ENCODE measurements at places on chromosomes 5 and 9.

DNA sequence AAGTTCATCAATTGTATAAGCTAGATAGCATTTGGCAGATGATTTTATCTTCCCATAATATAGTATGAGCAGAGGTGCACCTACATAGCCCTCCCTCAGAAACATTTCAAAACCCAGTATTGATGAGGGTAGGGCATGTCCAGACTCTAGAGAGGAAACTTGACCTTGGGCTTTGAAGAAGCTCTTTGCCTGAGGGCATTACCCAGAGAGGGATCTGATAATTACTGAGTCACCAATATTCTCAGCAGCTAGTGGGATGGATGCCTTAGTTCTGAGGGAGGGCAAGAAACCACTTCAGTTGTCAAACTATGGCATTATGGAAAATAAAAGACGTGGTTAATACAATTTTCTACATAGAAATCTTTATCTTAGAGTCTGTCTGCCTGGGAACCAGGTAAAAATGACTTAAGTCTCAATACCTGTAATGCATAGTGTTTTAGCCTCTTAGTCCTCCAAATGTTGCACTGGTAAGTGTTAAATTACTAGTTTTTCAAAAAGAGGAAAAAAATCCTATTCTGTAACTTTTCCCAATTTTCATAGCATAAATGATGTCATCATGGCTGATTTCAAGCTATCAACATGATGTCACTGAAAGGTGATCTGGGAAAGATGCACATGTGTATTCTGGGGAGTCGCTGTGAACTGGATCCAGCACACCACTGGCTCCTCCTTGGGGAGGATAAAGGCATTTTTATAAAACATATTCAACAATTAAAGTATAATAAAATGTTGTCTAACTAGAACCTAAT lies 809.0 kb downstream of the KCTD16 start:
- DNase-seq: no peak

DNA sequence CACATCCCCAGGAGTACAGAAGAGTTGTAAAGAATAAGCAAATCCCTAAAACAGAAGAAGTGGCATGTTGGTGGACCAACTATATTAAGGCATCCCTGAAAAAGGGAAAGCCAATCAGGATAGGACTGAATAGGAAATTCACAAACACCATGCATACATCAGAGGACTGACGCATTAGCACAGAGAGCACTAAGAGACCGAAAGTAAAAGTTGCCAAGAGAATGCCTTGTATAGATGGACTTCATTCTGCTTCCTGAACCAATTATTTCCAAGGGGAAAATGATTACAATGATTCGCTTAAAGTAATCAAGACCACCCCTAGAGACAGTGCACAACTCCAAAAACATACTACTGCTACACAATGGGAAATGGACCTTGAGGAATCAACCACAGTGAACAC lies 33.5 kb downstream of the SHC3 start:
- no peak for DNase-seq

DNA sequence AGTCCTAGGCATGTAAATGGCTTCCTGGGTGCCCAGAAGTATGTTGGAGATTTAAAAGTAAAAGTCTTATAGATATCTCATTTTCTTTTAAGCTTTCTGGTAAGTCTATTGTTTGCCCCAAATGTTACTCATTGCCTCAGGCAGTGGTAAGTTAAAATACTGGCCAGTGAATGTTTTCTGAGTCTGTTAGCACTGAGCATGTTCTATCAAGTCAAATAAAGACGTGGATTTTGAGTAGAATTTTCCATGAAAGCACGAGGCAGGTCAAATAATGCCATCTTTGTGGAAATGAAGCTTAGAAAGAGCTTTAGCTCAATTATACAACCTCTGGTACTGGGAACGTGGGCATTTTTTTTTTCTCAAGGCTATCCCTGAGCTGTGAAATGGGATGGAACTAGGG lies 651.3 kb upstream of the ACO1 start:
- no peak for DNase-seq

GRCh38 chr5:176621661-176622079 lies 8.7 kb downstream of the SNCB start:
- DNase-seq: no peak

GRCh38 chr9:27365707-27366376 lies 68.9 kb upstream of the EQTN start:
- DNase-seq: no peak

- DNase-seq: peak; percentile 52
Measured at GRCh38 chr9:128323212-128323730, 632 bp downstream of the COQ4 start.

DNA sequence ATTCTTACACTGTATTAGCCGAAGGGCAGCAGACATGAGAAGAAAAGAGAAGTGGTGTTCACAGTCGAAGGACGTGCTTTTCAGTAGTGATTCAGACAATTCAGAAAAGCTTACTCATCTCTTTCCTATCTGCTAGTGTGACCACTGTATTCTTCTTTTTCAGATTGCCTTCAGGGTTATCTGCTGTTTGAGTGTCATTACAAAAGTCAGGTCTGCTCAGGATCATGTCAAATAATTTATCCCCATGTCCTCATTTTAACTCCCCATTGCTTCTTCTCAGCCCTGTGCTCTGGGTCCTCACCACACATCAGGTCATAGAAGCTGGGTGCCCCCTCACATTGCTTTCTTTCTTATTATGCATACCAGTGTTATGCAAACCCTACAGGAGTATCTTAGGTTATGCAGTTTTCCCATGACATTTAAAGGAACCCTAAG lies 394.0 kb downstream of the CETN3 start:
- DNase-seq: no peak

GRCh38 chr9:119802621-119803020 lies 433.4 kb upstream of the BRINP1 start:
- peak; percentile 86 for DNase-seq

- DNase-seq: peak; percentile 53
Measured at GRCh38 chr5:17218353-17219005, 1.0 kb downstream of the BASP1 start.

GRCh38 chr5:113330533-113331208 lies 104.1 kb downstream of the TSSK1B start:
- DNase-seq: peak; percentile 53

- DNase-seq: peak; percentile 25
Measured at GRCh38 chr5:115543365-115544042, 1.1 kb downstream of the FEM1C start.

DNA sequence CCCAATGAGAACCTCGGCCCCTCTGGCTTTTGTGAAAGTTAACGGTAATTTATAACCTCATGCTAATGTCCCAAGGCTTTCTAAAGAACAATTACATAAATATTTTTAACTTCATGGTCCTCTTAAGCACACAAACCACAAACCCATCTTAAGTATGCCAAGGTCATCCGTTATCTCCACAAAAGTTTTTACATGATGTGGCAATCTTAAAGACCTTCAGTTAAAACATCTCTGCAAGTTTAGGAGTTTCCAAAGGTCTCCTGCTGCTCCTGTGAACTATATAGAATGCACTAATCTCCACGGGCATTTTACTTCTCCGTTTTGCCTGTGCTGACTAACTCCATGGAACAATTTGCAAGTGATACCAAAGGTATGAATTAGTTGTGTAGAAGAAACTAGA lies 228.2 kb downstream of the TLE1 start:
- DNase-seq: no peak

- peak; percentile 84 for DNase-seq
Measured at GRCh38 chr9:32395510-32396216, 11.2 kb downstream of the ACO1 start.

- DNase-seq: no peak
Measured at GRCh38 chr5:135869935-135870334, 25.7 kb downstream of the IL9 start.

DNA sequence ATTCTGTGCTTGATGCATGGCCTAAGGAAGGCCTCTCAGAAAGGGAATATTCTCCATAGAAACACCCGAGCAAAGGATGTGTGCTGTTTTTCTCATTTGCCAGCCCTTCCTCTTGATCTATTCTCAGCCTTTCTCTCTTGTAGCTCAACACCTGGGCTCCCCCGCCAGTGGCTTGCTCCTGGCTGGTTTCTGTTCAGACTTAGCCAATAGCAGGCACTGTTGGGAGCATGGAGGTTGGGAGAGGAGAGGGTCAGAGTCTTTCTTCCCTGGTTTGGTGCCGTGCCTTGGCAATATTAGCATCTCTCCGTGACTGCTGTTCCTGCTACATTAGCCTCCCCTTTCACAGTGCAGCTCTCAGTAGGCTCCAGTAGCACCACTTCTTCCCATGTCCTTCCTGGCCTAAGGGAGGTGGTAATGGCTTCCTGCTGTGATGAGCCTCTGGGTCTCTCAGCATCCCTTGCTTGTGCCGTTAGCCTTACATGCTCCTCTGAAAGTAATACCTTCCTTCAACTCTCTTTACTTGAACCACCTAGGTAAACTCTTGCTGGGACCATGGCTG lies 269.7 kb upstream of the GAS1 start:
- DNase-seq: no peak

DNA sequence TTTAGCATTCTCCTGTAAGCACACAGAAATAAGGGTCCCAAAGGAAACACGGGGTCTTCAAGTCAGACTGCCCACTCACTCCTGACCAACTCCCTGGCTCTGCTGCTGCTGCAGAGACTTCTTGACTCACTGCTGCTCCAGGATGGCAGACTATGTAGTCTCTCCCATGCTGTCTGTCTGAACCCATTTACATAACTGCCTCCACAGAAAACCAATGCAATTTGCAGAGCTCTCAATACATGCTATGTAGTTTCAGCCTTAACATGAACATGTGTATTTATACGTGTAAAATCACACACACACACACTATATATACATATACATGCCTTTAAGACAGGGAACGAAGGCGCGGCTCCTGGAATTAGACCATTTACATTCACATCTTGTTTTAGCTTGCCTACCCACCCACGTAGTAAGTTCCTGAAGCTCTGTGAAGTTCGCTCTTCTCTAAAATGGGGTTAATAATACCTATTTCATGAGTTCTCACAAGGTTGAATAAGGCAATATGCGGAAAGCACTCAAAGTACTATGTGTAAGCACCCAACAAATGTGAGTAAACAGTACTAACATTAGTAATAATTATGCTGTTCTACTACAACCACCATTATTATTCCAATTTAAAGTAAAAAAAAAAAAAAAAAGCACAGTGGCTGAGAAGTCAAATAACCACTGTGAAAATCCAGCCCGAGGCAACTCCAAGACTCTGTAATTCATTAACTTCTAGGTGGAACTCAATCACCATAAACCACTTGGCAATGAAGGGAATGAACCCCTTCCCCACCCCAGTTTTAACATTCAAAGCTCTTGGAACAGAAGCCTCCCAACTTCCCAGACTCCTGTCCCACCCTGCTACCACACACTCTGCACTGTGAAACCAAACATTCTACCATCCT lies 31.8 kb downstream of the PRELID2 start:
- no peak for DNase-seq

DNA sequence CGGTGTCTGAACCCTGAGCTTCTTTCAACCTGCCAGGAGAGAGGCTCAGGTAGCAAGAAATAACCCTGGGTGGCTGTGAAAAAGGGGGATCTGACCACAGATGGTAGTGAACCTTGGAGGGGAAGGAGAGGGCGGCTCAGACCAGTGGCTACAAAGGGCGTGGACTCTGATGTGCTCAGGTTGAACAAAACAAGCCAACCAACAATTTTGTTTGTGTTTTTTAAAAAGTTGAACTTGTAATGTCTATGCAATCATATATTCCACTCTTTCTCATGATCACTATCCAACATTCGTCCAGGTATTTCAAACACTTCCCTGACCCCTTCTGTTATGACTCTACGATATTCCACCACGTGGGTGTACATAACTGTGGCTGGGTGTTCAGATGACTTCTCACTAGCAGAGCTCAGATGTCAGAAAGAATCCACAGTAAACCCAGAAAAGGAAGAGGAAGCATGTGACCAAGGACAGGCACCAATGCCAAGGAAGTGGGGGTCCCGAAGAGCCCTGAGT lies 20.0 kb downstream of the PTPN3 start:
- no peak for DNase-seq

DNA sequence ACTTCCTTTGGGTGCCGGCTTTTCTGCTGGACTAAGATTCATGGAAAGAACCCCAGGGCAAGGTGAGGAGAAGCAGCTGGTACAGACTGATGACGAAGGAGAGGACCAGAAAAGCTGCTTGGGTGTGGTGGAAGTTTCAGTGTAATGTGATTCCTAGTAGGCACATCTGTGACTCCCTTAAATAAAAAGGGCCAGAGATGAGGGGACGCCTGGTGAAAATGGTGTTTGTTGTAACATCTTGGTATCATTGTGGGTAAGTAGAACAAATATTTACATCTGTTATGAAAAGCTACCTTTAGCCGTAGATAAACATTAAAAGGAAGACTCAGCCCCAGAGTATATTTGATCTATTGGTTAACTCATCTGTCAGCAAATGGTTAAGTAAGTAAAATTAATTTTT lies 33.8 kb downstream of the OTULINL start:
- DNase-seq: no peak

DNA sequence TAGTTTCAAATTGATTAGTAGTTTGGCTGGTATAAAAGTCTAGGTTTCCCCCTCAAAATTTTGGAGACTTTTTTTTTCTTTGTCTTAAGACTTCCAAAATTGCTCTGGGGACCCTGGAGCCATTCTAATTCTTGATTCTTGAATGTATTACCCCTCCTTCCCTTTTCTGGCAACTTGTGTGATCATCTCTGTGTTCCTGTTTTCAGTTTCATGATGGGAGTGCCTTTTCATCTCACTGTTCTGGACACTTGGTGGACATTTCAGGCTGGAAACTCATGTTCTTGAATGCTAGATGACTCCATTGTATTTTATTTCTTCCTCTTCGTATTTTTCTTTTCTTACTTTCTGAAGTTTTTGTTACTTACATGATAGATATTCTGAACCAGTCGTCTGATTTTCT lies 57.3 kb upstream of the LRRC70 start:
- DNase-seq: no peak

GRCh38 chr9:98373609-98374008 lies 118.2 kb upstream of the TBC1D2 start:
- DNase-seq: peak; percentile 53

DNA sequence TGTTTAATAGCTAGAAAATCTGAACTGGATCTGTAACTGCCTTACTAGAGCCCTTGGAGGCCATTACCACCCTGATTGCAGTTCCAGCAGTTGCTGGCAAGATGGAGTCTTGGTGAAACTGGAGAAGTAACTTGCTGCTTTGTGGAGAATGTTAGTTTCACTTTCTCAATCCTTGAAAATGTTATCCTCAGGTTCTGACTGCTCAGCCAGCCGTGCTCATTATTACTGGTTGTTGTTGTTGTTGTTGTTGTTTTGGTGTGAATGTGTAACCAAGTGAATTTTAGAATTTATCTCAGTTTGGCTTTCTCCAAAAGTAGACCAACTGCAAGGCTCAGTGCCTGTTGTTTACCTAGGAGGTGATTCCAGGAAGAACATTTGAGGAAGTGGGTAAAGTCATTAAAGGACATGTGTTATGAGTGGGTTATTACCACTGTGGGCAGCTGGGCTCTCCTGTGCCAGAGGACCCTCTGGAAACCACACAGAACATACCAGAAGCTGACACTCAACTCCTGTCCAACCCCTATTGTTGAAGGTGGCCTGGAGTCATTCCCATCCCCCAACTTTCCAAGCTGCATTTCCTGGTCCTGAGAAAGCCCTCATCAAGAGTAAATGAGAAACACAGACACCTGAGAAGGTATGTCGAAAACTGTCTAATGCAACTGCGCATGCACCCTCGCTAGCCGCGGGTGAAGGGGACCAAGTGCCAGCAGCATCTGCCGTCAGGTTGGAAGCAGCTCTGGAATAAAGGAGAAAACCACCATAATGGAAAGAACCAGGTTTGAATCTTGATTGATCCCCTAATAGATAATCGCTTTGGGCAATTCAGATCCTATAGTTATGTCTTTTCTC lies 111.6 kb downstream of the CMYA5 start:
- no peak for DNase-seq

Measured in AG08395 (cell line).